ENCODE measurements at places on chromosomes 6 and 20.

DNA sequence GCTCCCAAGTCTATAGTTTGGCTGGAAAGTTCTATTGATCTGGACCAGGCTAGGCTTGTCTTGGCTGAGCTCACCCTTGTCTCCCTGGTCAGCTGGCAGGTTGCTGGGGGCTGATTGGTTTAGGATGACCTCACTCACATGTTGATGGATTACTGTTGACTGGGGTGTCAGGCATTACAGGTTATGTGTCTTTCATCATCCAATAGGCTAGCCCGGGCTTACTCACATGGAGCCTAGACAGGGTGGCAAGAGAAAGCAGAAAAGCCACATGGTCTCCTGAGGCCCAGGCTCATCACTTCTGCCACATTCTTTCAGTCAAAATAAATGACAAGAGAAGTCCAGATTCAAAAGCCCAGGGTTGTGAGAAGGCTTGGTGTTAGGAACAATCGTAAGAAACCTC, 103.5 kb downstream of the BFSP1 start:
- no peak for DNase-seq

- DNase-seq = no peak
These were observed 523 bp downstream of the CPXM1 start for GRCh38 chr20:2799688-2800520.

GRCh38 chr6:40344566-40345167, 242.5 kb downstream of the LRFN2 start:
- DNase-seq = no peak

- DNase-seq = peak; percentile 62
These were observed 47.6 kb downstream of the CPXM1 start for GRCh38 chr20:2752567-2753460.

GRCh38 chr6:1538369-1538768, 71.3 kb upstream of the FOXC1 start:
- no peak for DNase-seq

GRCh38 chr20:10522328-10522727, 87.2 kb downstream of the SLX4IP start:
- no peak for DNase-seq

- DNase-seq = no peak
These were observed 40.6 kb upstream of the ECHDC1 start for GRCh38 chr6:127383988-127384387.

- DNase-seq = no peak
These were observed 24.7 kb downstream of the CNKSR3 start for GRCh38 chr6:154485815-154486214.

GRCh38 chr20:745683-746301, 22.5 kb downstream of the SLC52A3 start:
- no peak for DNase-seq

- DNase-seq = no peak
These were observed 53.6 kb downstream of the SCML4 start for GRCh38 chr6:107770541-107770940.

- peak; percentile 1 for DNase-seq
These were observed 401.0 kb downstream of the PAX1 start for GRCh38 chr20:22106308-22106938.

GRCh38 chr6:105859457-105859856, 226.7 kb upstream of the PRDM1 start:
- DNase-seq = no peak

- peak; percentile 96 for DNase-seq
These were observed at the start of gene SPEF1 for GRCh38 chr20:3781153-3781910. SPEF1 (minus strand) TSS chr20:3781448; CDS start chr20:3781287, 161 bp downstream.

GRCh38 chr6:34585512-34586061, 29.5 kb upstream of the SPDEF start:
- DNase-seq = peak; percentile 31

DNA sequence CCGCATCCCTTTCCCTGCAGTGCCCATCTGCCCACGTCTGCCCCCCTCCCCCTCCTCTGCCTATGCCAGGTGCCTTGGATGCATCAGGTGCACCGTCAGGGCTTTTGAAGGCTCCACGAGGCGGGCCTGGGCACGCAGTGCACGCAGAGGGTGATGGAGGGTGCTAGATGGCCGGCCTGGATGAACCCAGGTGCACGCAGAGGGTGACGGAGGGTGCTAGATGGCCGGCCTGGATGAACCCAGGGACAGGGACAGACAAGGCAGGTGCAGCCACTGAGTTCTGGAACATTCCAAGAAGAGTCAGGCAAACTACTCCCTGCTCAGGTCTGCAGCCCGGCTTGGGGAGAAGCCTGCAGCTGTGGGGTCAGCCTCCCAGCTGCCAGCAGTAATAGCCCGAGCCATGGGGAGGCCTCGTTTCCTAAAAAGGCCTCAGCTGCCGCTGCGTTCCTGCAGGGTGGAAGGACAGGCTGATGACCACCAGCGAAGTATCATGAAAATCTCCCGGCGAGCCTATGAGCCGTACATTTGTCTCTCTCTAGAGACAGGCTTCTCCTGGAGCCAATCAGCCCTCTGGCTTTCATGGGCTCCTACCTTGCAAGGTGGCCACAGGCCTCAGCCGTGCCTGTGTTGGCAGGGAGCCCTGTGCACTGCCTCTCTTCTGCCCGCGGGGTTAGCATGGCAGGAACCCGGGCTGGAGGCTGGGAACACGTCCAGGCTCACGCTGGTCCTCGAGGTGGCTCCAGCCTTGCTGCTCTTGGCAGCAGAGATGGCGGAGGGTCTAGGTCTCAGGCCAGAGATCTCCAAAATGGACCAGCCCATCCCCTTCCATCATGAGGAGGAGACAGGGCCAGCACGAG, 29.6 kb downstream of the NTSR1 start:
- DNase-seq = no peak

- DNase-seq = no peak
These were observed 9.1 kb upstream of the SLC22A16 start for GRCh38 chr6:110485491-110485890.

- no peak for DNase-seq
These were observed 29.9 kb upstream of the PRDM1 start for GRCh38 chr6:106056060-106056745.

DNA sequence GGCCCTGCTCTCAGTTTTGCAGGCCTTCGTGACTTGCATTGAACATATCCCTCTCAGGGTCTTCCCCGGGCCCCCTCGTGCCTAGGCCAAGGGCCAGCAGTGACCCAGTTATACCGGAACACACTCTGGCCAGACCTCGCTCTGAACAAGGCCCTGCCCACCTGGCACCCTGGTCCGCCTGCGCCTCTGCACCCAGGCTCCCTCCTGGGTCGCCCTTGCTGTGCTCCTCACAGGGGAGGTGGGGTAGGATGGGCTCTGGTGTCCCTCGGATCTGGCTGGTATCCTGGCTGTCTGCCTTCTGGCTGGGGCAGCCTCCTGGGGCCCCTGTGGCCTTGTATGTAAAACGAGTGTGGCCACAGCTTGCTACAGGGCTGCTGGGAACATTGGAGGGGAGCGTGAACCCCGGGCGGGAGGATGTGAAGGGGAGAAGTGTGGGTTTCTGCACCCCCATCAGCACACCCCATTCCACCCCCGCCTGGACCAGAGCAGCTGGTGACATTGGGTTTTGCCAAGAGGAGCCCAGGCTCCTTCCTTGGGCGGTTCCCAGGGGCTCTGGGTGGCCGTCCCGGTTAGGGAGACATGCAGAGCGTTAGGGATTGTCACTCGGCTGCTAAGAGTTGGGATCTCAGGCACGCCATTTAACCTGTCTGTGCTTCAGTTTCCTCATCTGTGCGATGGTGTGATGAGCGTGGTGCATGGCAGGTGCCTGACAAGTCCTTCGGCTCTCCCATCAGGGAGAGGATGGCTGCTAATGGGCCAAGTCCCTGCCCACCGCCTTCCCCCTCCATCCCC, 17.5 kb downstream of the SRC start:
- DNase-seq = no peak

- DNase-seq = no peak
These were observed 575 bp upstream of the SLC17A9 start for GRCh38 chr20:62951896-62952372.

DNA sequence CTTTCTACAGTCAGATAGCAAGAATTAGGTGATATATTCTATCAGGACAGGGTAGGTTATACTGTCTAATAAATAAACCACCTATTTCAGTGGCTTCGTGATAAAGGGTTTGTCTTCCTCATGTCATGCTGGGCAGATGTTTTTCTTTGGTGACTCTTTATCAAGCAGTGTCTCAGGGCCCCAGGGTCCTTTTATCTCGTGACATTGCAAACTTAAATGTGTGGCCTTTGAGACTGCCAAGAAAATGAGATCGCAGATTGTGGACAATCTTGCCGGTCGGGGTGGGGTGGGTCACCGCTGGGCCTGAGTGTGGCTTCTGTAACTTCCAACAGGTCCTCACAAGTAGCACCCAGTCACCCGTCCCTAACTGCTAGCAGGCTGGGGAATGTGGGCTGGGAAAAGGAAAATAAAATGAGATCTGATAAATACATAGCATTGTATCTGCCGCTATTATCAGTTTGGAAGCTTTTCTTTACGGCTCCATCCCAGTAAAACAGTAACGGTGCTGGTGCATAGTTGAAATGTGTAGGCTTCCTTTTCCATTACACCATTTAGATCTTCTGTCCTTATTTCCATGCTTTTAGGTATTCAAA, 50.5 kb upstream of the BMP6 start:
- no peak for DNase-seq

DNA sequence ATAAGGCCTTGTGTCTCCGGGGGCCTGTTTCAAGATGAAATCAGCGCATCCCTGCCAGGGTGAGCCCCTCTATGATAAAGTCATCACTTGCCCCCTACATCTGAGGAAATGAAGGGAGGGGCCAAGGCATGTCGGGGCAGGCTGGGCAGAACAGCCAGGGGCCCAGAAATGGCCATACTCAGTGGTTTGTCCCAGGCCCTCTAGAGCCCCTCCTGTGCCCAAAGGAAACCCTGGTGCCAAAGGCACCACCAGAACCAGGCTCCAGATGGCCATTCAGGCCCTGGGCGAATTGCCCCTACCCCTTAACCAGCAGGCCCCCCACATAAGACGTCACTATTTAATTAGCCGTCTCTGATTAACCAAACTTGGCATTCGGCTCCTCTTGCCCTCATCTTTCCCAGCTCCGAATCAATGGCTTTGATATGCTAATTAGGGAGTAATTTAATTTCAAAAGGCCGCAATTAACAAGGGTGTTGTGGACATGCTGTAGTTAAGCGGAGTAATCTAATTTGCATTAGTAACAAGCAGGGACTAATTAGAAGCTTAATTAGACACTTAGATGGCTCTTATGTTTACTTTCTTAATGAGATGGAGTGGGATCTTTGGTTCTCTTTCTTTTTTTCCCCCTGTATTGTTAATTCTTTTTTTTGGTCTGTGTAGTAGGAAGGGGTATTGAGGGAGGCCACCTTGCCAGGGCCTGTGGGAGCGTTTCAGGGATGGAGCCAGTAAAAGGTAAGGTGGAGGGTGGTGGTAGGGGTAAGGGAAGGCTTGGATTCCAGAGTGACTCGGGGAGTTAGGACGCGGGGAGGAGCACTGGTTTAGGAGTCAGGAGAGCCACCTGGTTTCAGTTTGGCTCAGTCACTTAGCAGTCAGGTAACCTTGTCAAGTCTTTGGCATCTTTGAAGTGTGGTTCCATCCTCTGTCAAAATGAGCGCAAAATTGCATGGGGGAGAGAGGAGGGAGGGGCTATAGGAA, 9.4 kb downstream of the FOXP4 start:
- DNase-seq = no peak

DNA sequence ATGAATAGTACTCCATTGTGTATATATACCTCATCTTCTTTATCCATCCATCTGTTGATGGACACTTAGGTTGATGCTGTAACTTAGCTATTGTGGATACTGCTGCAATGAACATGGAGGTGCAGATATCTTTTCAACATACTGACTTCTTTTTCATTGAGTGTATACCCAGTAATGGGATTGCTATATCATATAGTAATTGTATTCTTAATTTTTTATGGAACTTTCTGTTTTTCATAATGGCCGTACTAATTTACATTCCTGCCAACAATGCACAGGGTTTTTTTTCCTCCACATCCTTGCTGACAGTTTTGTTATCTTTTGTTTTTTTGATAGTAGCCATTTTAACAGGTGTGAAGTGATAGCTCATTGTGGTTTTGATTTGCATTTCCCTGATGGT, 5.2 kb downstream of the CCN2 start:
- DNase-seq = no peak

DNA sequence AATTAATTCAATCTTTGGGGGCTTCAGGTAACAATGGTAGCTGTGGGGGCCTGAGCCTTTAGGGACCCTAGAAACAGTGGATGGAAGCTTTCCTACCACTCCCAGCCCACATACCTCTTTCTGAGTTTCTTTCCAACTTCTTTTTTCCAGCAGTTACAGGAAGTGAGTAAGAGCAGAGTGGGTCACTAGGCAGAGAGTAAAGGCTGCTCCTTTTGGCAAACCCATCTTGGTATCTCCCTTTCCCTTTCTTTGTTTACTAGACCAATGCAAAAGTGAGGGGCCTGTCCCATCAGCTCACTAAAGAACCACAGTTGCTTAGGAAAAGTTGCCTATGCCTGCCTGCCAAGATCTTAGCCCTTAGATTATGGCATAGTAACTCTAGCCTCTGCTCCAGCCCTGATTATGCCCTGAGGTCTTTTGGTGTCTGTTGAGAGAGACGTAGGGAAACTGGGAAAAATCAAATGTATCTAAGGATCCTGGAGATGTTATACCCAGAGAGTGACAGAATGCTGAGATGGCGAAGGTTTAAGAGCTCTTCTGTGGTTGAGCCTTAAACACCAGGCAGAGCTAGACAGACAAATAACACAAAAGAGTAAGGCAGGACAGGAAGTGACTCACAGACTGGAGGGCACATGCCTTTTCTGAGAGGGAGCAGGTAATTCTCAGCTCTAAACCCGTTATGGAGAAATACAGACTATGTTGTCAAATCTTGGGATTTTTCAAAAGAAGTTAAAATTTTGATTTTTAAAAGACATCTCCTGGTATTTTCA, 31.3 kb downstream of the TRMT6 start:
- DNase-seq = peak; percentile 78

DNA sequence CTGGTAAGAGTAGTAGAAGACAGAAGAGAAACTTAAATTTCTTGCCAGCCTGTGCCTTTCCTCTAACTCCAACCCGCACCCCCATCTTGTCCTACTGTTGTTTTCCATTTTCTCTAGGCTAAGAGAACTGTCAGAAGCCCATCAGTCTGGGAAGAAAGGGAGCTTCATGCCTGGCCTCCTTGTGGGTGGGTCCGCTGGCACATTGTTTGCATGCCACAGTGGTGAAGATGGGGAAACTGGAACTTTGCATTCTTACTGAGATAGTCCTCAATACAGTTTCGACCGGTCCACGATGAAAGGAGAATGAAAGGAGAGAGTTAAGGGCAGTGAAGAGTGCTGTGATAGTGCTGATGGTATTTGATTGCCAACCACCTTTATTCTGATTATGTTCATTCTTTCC, 103.1 kb downstream of the TCP11 start:
- peak; percentile 17 for DNase-seq
